ENCODE measurements at places on chromosomes 7 and 10. TPM values are rescaled to one million over a fixed set of nuclear protein-coding genes. Genes with fewer than 3 reads are reported as not detected.

DNA sequence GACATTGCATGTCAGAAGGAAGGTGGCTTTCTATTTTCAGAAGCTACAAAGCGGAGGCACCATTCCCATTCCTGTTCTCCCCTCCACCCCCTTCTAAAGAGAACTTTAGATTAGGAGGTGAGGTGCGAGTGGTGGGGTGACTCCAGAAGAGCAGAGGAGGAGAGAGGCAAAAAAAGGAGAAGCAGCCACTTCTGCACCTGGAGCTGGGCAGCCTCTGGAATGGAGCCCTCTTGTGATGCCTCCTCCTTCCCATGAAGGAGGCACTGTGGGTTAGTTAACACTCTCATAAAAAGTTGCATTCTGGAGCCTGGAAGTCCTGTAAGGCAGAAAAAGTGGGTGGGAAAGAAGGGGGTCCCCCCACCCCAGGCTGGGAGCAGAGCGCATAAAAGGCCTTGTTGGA, 4.8 kb downstream of the PTF1A start:
- no peak for DNase-seq

GRCh38 chr7:15679306-15679705, 7.2 kb downstream of the MEOX2 start:
- no peak for DNase-seq

- DNase-seq: peak; percentile 11
These were observed 36.8 kb downstream of the LRRC72 start for GRCh38 chr7:16563281-16564022.

GRCh38 chr7:26155531-26156375, 3.8 kb downstream of the NFE2L3 start:
- DNase-seq: peak; percentile 53

DNA sequence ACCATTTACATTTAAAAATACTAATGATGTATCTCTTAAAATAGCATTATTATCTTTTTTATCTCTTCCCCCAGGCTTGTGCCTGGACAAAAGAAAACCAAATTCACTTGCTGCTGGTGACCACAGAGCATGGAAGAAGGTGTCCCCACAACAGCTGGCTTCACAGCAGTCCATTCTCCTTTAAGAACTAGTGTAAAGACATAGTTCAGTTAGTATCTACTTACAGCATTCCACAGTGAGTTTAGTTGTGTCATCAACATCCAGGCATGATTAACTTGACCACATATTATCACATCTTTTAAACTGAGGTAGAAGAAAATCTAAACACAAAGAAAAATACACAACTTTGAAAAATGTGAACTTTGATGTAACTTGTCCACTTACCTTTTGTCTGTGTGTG, 55.0 kb downstream of the LRRC17 start:
- DNase-seq: peak; percentile 5

DNA sequence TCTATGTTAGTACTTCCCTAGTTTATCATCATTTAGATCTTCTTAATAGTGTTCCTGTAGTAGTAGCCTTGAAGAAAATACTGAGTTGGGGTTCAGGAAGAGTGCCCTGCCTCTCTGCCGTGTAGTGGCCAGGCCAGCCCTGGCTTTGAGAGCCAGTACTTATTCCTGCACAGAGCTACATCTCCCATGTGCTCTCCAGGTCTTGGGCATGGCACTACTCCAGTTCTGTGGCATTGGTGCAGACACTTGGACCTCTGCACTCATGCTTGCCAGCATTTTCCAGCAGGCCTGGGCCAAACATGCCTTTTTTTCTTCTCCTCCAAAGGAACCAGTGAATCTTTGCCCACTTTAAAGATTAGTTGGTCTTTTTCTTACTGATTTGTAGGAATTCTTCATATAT, 5.3 kb downstream of the GNG11 start:
- DNase-seq: no peak

DNA sequence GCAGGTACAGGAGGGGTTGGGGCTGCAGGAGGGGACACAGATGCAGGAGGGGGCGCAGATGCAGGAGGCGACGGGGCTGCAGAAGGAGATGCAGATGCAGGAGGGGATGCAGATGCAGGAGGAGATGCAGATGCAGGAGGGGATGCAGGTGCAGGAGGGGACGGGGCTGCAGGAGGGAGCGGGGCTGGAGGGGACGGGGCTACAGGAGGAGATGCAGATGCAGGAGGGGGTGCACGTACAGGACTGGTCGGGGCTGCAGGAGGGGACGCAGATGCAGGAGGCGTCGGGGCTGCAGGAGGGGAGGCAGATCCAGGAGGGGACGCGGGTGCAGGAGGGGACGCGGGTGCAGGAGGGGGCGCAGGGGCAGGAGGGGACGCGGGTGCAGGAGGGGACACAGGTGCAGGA, 66.5 kb downstream of the VWA2 start:
- no peak for DNase-seq

- DNase-seq: no peak
These were observed 53.0 kb downstream of the PDGFA start for GRCh38 chr7:466465-467191.

GRCh38 chr10:105356626-105357025, 715.5 kb downstream of the SORCS3 start:
- DNase-seq: no peak

GRCh38 chr10:113293167-113293566, 259.7 kb upstream of the HABP2 start:
- DNase-seq: no peak

DNA sequence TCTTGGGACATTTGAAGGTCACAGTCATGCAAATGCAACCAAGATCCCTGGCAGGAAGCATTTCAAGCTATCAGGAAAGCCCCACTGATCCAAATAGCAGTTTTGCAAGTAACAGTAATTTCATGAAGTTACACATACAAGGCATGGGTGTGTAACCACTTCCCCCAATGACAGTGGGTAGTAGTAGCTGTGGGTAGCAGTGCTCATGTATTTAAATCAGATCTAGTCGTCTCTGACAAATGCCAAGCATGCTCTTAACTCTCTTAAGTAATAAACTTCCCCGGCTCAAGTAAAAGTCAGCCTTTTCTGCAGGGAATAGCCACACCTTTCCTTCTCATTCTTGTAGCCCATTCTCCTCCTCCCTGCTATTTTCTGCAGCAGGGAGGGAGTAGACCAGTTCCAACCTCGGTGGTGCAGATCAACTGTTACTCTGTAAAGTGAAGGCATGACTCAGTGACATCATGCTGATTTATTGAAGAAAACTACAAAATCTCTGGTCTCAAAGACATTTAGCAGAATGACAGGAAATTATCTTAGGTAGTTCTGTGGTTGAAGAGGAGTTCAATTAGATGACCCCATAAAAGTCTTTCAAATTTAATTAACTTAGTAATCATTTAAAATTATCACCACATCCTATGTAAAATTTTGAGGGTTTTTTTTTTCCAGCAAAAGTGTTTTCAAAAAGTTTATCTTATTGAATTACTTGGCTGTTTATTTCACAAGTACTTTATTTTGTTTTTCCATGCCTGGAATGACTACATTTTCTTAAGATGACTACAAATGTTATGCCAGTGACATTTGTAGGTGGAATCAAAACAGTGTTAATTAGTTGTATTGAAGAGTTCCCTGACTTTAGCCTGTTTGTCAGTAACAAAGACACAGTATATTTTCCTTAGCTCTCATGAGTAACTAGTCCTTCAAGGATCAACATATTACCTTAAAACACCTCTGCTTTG, 568.3 kb downstream of the INHBA start:
- DNase-seq: peak; percentile 45

DNA sequence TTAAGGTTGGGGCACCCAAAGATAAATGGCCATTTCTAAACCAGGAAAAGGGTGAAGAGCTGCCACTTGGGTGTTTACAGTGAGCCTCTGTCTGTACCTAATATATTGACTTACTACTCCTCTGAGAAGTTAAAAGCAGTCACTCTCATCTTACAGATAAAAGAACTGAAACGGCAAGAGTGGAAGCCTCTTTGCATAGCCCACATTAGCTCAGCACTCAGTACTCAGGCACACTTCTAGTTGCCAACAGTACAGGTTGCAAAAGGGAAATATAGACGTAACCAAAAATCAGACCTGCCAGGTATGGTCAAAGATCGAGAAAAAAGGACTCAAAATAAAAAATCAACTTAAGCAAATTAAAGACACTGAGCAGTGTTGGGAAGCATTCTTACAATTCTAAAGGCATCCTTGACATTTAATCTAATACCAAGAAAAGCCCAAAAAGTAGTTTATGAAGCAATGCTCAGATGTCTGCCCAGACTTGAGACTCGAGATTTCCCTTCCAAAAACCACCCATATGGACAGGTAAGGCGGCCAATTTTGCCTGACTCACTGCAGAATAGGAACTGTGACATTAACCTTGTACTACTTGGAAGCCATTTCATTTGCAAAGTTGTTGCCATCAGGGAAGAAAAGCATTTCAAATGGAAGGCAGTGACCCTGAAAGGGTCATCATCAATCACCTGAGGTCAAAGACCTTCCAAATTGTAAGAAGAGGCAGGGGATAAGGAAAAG, 139.3 kb downstream of the SLC25A13 start:
- DNase-seq: no peak

DNA sequence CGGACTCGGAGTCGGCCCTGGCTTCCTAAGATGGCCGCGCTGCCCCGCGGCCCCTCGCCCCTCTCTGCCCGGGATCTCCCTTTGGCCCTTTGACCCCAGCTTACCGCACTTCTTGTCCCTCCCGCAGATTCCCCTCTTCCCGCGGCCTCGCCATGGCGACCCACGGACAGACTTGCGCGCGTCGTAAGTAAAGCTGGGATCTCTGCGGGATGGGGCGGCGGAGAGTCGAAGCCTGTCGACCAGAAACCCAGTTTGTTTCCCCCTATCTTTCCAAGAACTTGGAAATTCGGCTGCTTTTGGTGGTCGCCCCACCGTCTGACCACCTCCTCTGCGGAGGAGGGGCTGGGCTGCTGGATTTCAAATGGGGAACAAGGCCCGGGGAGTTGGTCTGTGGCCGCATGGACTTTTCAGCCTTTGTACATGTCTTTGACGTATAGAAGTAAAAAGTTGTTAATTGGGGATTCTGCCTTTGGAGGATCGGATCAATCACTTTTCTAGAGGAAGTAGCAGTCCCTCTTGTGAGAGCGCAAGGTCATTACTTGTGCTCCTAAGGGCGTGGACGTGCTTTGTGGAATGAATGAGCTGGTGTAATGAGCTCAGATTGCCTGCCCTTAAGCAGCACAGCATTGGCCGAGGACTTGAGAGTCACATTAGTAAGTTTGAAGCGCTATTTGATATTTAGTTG, 553 bp downstream of the VDAC2 start:
- DNase-seq: peak; percentile 69

DNA sequence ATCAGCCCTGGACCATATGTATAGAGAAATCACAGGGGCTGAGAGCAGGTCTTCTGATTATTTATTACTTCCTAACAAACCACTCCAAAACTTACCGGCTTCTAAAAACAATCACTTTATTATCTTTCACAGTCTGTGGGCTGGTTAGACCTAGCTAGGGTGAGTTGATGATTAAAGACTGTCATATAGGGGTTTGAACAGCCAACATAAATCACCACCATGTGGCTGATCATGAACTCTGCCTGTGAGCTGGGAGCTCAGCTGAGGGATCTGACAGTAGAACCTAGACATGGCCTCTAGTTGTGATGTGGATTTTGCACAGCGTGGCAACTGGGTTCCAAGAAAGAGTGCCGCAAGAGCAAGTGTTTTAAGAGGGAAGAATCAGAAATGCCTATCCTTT, 305.4 kb downstream of the CSTF2T start:
- DNase-seq: no peak

- DNase-seq: no peak
These were observed 3.2 kb downstream of the GNB2 start for GRCh38 chr7:100676501-100677306.

DNA sequence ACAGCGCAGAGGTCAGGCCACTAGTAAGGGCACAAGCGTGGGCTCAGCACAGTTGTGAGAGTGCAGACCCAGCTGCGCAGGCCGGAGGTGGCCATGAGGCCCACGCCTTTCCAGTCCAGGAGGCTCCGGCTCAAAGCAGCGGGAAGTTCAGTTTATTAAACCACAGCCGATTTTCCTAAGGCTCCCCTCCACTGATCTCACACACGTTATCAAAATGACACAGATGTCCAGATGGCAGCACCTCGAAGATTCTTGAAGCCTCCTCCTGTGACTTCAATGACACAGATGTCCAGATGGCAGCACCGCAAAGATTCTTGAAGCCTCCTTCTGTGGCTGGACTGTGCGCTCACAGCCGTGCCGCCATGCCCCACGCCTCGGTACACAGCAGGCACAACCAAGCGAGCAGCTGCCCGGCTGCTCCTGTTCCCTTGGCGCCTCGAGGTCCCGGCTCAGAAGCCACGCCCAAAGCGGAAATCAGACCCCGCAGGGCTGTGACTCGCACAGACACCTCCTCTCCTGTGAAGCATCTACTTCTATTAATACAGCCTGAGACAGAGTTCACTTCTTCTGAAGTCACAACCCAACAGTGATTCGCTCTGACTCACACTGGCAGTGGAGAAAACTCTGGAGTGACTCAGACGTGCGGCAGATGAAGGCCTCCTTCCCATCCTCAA, 122.7 kb downstream of the MAD1L1 start:
- peak; percentile 89 for DNase-seq

DNA sequence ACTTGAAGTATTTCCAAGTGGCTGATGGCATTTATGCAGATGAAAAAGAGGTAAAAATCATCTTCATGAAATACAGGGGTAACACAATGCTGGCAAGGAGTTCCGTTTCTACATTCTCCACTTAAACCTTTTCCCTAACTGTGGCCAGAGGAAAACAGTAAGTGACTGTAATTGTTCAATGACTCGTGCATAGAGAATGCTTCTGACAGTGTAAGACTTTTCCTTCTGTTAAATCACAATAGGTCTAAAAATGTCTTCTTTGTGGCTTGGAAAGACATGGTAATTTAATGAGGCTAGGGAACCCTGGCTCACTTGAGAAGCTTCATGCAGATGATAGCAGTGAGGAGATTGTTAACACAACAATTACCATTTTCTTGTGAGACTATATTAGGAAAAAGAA, 50.3 kb upstream of the RSU1 start:
- peak; percentile 38 for DNase-seq

DNA sequence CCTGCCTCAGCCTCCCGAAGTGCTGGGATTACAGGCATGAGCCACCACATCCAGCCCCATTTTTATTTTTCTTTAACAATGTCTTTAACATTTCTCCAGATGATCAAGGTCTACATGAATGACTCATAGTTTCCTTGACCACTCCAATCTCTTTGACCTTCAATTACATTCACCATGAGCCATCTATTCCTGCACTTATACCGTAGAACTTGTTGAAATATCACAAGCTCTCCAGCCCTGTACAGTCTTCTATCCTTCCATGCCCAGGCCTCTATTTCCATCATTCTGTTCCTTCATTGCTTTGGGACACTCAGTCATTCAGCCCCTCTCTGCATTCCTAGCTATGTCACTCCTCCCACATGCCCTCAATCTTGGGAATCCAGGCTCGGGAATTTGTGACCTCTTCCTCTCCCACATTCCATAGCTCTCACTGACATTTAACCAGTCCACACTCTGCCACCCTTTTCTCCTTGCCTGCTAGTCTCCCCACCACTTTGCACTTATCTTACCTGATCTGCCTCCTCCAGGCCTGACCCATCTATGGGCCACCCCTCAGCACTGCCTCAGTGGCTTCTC, 151.8 kb upstream of the STK17A start:
- DNase-seq: no peak

GRCh38 chr7:158049271-158049670, 538.4 kb downstream of the PTPRN2 start:
- no peak for DNase-seq

GRCh38 chr10:56123247-56123646, 237.8 kb downstream of the ZWINT start:
- DNase-seq: no peak

- no peak for DNase-seq
These were observed 16.8 kb downstream of the GIMAP5 start for GRCh38 chr7:150753826-150754603.

GRCh38 chr10:88949912-88950837, 2.4 kb downstream of the ACTA2 start:
- DNase-seq: no peak

SIRT1 gene
- 2.3 TPM for polyA plus RNA-seq

TMEM184A gene
- polyA plus RNA-seq: 1.3 TPM

CYCS gene
- 183 TPM for polyA plus RNA-seq

ANKRD22 gene
- polyA plus RNA-seq: 0.23 TPM

ZNF438 gene
- polyA plus RNA-seq: 2.0 TPM

All from foreskin keratinocyte (primary cell).